AG10803 (cell line): ENCODE measurements at places on chromosomes 11 and 22.

GRCh38 chr11:46537121-46537520 is 56.7 kb downstream of the AMBRA1 start:
- peak; percentile 21 for DNase-seq

DNA sequence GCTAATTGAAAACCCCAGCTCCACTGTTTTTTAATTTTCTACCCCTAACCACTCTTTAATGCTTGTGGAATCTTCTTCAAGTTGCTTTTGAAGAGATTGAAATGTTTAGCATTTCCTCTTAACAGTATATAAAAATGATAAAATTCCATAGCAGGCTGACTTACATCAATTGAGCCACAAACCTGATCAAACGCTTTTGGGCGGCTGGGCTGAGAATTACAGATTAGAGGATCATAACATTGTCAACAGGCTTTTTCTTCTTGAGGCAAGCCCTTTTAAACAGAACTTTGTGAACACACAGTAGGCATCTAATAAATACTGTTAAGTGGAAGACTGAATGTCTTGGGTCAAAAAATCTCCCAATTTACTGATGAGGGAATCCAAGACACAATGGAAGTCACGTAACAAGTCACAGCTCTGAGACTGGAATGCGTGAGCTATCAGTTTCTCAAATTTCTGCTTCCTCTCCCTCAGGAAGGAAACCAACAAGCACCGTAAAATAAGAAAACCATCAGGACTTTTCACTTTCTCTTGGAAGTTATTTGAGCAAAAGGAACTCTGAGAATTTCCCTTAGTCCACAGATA is 50.0 kb upstream of the CCDC89 start:
- DNase-seq: no peak

DNA sequence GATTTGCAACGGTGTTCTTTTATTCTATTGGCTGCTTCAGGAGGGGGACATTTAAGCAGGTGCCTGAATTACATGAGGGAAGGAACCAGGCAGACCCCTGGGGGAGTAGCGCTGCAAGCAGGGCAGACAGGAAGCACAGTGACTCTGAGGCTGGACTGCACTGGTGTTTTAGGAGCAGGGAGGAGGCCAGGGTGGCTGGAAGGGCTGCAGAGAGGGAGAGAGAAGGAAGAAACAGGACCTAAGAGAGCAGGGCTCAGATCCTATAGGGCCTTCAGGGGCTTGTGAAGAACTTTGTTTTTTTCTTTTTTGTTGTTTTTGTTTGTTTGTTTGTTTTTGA is 62.5 kb upstream of the SORL1-AS1 start:
- DNase-seq: no peak

- DNase-seq: no peak
Measured at GRCh38 chr11:44702889-44703288, 23.9 kb upstream of the TSPAN18 start.

- DNase-seq: no peak
Measured at GRCh38 chr11:113372309-113372708, 15.3 kb upstream of the ANKK1 start.

GRCh38 chr11:126698576-126698975 is 302.0 kb downstream of the KIRREL3 start:
- no peak for DNase-seq

DNA sequence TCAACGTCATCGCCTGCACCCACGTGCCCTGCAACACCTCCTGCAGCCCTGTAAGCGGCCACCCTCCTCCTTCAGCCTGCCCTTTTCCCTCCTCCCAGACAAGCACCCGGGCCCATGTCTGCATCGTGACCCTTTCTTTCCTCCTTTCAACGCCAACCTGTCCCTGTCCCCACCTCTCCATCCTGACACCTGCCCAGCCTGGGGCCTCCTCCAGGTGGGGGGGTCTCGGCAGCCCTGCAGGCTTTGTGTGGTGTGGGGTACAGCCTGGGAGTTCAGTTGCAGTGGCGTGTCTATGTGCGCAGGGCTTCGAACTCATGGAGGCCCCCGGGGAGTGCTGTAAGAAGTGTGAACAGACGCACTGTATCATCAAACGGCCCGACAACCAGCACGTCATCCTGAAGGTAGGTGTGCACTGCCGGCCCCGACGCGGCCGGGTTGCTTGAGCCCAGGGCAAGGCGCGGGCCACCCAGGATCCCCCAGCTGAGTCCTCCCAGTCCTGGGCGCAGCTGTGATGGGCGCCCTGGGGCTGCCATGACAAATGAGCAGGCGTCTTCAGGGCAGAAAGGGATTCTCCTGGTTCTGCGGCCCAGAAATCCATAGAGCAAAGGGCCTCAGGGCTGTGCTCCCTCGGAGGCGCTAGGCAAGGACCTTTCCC is 33.7 kb downstream of the MUC2 start:
- DNase-seq: no peak

DNA sequence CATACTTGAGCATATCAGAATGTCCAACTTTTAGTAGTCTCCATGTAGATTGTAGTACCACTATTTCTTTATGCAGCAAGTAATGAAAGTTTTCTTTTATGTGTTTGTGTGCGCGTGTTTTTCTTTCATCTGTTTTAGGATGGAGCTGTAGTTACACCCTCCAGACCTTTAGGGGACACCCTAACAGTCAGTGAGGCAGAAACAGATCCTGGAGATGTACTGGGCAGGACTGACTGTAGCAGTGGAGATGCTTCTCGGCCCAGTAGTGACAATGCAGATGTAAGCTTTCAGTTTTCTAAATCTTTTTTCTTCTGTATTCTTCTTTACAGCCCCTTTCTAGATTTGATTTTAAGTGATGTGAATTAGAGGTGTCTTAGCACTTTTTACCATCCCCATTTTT is 79.9 kb upstream of the GRIK4 start:
- peak; percentile 71 for DNase-seq
